ENCODE measurements at places on chromosomes 3 and 15.

- no peak for DNase-seq
Observed at GRCh38 chr3:29605845-29606244, 325.0 kb downstream of the RBMS3 start.

- no peak for DNase-seq
Observed at GRCh38 chr15:70512772-70513362, 250.5 kb downstream of the UACA start.

- DNase-seq, result no peak
Observed at GRCh38 chr3:105152987-105153386, 213.7 kb upstream of the ALCAM start.

DNA sequence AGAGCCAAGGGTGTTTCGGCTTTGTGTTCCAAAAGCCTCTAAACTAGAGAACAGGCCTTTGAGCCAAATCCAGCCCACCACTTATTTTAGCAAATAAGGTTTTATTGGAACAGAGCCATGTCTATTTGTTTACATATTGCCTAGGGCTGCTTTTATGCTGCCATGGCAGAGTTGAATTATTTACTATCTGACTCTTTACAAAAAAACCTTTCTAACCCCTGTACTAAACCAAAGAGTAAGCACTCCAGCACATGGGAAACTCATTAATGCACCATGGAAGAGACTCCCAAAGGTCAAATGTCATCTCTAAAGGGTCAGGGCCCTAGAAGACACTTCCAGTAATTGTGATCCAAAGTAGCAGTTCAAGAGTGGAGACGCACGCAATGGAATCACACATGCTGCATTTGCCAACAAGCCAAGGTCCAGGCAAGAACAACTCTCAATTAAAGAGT, 22.3 kb downstream of the OSBPL10 start:
- no peak for DNase-seq

- no peak for DNase-seq
Observed at GRCh38 chr3:156750191-156750873, 75.8 kb upstream of the LEKR1 start.

DNA sequence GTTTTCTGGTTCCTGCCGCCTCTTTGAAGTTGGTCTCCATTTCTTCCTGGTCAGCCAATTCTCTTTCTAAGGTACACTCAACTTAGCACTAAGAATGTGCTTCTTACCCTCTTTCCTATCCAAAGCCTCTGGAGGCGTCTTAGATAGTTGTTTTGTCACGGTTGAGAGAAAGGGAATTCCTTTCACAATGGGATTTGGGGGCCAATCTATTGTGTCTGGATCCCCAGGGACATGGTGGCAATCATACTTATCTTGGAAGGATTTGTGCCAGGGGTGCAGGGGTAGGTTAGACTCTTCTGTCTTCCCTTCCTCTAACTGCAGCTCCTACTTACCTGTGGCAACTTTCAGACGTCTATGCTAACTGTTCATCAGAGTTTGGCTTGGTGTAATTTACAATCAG, 287.1 kb downstream of the SOX2 start:
- DNase-seq, result no peak

GRCh38 chr15:58678683-58679082, 70.8 kb downstream of the ADAM10 start:
- no peak for DNase-seq

DNA sequence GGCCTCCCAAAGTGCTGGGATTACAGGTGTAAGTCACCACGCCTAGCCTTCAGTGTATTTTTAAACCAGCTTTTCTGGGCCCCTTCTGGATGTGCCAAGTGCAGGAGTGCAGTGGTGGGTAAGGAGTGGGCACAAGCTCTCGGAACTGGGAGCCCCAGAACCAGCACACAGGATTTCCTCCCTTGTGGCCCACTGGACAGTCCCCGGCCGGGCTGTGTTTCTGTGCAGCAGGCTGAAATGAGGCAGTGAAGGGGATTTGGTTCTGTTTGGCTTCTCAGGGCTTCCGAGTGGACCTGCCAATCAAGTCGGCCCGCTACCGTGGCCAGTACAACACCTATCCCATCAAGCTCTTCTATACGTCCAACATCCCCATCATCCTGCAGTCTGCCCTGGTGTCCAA, 14.4 kb downstream of the SEC61A1 start:
- DNase-seq, result no peak

DNA sequence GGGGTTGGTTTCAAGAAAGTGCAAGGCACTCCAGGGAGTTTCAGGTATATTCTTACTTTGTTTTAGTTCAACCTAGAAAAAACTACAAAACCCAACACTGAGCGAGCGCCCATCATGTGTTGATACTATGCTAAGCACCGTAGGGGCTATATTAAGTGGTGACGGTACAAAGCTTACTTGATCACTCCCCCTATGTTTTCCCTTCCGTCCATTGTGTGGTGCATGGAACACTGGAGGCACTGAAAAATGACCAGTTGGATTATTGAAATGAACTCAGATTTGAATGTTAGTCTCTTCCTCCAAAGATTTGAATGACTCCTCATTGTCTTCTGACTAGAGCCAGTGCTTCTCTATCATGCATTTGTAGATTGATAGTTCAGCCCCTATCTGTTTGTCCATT, 6.6 kb downstream of the MYZAP start:
- DNase-seq, result no peak

GRCh38 chr3:64438812-64439211, 213.5 kb upstream of the PRICKLE2 start:
- DNase-seq, result no peak

- DNase-seq, result no peak
Observed at GRCh38 chr3:191997579-191998268, 536.8 kb downstream of the PYDC2 start.

DNA sequence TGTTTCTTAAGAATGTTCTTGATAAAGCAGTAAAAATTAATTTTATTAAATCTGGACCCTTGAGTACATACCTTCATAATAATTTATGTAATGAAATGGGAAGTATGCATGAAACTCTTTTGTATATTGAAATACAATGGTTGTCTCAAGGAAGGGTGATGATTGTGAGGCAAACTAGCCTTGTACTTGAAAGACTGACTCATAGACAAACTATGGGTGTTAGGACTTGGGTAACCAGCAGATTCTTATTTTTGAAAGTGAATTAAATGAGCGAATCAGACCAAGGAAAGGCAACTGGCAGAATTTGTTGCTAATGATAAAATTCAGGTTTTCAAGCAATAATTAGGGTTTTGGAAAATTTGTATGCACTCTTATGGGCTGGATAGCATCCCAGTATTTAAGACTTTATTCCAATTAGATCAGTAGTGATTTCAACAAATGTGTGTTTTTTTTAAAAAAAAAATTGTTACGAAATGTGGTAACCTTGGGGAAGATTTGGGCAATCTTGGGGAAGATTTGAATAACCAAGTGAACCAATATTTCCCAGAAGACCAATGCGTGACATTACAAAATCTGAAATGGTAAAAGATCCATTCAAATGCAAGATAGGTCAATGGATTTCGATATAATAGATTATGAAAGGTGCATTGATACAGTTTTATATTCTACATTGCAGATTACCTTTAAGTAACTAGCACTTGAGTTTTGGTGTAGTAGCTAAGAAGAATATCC, 42.0 kb downstream of the ATP2C1 start:
- no peak for DNase-seq

- no peak for DNase-seq
Observed at GRCh38 chr3:52068730-52069129, 12.4 kb upstream of the DUSP7 start.

GRCh38 chr15:101358895-101359294, 63.8 kb upstream of the SNRPA1 start:
- no peak for DNase-seq

GRCh38 chr15:92807971-92808571, 92.1 kb upstream of the CHD2 start:
- no peak for DNase-seq

DNA sequence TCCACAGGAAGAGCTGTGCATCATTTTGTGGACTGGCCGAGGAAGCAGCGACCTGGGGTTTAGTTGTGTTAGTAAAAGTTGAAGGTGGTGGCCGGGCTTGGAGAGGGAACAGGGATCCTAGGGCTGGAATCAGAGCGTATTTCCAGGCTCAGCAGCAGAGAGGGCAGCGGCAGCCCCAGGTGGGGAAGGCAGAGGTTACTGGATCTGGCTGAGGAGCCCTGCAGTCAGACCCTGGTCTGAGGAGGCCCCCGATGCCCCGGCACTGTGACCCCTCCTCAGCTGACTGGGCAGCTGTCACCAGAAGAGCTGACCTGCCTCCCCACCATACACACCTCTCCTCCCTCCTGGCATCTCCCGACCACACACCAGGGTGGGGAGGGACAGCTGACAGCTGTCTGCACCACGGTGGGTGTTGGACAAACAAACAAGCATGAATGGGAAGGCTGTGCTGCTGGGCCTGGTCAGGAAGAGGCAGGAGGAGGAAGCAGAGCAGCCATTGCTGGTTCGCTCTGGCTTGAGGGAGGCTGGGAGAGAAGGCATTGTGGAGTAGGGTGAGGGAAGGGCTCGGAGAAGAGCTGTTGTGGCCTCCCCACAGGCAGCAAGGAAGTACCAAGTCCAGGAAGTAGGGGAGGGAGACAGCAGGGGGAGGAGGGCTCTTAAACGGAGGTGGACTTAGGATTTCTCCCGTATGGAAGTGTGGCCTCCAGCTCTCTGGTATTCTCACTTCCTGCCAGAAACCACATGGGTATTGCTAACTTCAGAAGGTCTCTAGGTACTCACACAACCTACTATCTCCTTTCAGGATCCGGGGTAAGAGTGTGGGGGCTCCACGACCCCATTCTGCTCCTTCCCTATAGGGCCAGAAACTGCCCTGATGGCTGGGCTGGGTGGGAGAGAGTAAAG, 49.5 kb upstream of the HACD2 start:
- no peak for DNase-seq

- no peak for DNase-seq
Observed at GRCh38 chr3:113286524-113286923, 75.2 kb downstream of the BOC start.

DNA sequence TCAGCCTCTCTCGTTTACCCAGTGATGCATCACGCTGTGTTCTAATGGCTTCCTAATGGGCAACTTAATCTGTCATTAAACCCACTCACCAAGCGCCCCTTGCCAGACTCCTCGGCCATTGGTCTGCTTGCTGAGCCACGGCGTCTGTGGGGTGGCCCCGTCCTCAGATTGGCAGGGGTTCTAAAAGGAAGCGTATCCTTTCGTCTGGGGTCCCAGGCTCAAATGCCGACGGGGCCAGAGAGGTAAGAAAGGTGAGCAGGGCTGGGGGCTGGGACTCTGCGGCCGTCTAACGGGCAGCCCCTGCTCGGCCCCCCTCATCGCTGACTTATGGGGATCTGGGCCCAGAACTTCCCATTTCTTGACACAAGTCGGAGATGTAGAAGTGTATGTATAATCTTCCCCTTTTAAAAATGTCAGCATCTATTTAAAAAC, 315.1 kb upstream of the PROK2 start:
- no peak for DNase-seq

GRCh38 chr3:197758512-197758911, 8.8 kb downstream of the FYTTD1 start:
- no peak for DNase-seq

GRCh38 chr15:91183596-91183995, 83.5 kb downstream of the SV2B start:
- no peak for DNase-seq

- no peak for DNase-seq
Observed at GRCh38 chr3:196662711-196663571, 23.4 kb downstream of the NRROS start.

- no peak for DNase-seq
Observed at GRCh38 chr15:30921781-30922479, 18.2 kb downstream of the FAN1 start.

GRCh38 chr3:152447511-152447910, 178.8 kb downstream of the MBNL1 start:
- no peak for DNase-seq

GRCh38 chr3:159158213-159158612, 356.4 kb downstream of the MFSD1 start:
- DNase-seq, result no peak

DNA sequence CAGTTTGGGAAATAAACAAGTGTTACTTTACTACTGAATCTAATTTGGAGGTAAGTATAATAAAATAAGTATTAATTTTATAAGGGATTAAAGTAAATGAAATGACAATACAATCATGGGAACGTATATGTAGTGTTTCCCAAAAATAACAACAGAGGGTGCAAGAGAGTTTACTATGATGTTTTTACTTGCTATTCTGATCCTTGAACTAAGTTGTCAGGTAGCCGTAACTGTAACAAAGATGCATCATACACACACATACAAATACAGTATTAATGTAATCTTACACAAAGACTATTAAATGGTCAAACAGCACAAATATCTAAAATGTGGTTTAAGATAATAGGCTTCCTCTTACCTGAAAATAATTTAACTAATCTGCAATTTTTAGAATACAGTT, 311.4 kb downstream of the TBC1D5 start:
- DNase-seq, result no peak

- no peak for DNase-seq
Observed at GRCh38 chr3:57980416-57980815, 27.8 kb upstream of the FLNB start.

Data from omental fat pad (tissue), 4 donors.